GM10248 (cell line): ENCODE measurements at places on chromosomes 13 and 19.
A peak's percentile ranks its signal among the peaks of the same experiment; 100 is the strongest.

DNA sequence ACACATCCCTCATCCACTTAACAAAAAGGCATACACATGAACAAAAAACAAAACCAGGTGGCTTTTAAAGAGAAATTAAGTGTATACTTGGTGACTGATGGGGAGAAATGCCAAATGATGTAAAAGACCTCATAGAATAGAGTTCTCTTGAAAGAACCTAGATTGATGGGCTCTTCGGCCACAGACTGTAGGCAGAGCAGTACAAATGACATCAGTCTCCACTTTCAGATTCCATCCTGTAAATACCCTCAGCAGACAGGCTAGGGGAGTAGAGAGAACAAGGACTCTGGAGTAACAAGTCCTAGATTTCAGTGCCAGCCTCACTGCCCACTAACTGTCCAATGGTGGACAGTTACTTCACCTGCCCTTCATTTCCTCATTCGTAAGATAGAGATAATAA is 203.8 kb downstream of the MZT1 start:
- no peak for DNase-seq

GRCh38 chr19:17938092-17938845 is 5.5 kb downstream of the CCDC124 start:
- DNase-seq, result peak; percentile 88

- no peak for DNase-seq
These were observed 21.0 kb downstream of the COMP start for GRCh38 chr19:18769989-18770528.

GRCh38 chr13:67259208-67259607 is 29.1 kb upstream of the PCDH9 start:
- no peak for DNase-seq

DNA sequence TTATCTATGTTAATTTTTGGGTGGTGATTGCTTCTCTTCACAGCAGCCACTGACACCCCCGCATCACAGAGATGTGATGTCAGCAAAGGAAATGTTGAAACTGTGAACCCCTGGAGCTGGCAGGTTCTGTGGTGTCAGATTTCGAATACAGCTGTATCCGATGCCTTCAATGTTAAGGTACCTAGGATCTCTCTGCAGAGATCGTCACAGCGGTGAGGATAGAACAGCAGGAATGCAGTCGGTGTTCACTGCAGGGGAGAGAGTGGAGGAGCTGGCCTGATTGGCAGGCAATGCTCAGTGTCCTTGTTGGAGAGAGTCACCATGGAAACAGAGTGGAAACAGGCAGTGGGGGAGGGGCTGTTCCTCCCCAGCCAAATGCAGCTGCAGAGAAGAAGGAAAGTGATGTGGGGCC is 79.5 kb upstream of the ZNF835 start:
- no peak for DNase-seq

DNA sequence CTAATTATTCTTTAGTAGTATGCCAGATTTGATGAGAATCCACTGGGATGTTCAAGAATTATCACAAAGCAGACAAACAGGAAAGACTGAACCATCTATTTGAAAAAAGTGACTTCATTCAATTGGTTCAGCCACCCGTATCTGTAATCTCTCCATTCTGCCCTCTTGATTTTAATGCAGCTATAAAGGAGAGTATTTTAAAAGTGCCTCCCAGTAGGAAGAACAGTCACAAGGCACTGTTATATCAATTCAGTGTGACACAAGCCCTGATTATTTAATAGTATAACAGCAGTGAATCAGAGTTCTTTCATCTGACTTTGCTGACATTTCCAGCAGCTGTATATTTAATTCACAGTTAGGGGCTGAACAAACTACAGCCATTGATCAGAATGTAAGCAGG is 77.3 kb upstream of the SLAIN1 start:
- no peak for DNase-seq

DNA sequence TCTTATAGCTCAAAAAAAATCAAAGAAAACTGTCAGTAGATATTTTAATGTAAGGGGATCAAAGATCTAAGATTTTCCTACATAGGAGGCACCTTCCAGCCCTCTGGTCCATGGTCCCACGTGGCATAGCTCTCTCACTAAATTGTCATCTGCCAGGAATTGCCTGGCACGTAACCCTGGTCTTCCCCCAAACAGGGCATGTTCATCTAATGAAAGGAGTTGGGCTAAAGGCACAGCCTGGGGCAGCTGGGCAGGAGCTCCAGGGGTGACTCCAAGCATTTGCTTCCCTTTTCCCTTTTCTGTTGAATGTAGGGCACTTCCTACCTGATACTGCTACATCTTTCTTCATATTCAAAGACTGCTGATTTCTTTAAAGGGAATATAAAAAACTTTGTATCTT is 148.7 kb downstream of the COL4A1 start:
- DNase-seq, result no peak

GRCh38 chr13:56561327-56561726 is 579.4 kb upstream of the PRR20A start:
- no peak for DNase-seq

GRCh38 chr13:71399631-71400215 is 467.3 kb downstream of the DACH1 start:
- DNase-seq, result no peak
